ENCODE measurements at places on chromosomes 3 and 15.

DNA sequence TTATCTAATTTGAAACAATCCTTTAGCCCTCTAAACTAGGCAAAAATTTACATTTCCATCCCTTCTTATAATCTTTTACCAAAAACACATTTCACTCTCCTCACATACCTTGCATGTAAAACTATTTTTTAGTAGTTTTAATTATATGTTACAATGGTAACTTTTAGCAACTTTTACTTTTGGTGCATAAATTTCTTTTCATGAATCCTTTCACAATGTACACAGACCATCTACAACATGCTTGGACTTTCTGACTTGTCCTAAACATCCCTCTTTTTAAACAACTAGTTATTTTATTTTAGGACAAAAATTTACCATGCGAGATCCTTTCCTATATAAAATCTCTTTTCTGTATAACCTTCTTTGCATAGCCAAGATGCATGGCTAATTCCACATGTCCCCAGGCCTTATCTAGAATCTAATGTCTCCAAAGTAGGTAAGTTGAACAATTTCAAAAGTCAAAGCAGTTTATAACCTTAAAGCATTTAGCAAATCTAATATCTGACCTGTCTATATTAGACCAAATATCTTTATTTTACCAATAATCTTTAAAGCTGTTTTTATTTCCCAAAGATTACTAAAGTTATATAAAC, 14.4 kb upstream of the ALDH1L1 start:
- DNase-seq = no peak
- H3K4me3 ChIP-seq = no peak overlapping the region
- peaks cover under 1% of the 10 kb centered on the region for H3K27me3 ChIP-seq
- no peaks in the 10 kb centered on the region for H3K36me3 ChIP-seq

GRCh38 chr3:54038391-54038790, 84.0 kb upstream of the CACNA2D3 start:
- H3K4me3 ChIP-seq = no peak overlapping the region
- no peaks in the 10 kb centered on the region for H3K36me3 ChIP-seq
- peaks cover 3% of the 10 kb centered on the region for H3K4me1 ChIP-seq

DNA sequence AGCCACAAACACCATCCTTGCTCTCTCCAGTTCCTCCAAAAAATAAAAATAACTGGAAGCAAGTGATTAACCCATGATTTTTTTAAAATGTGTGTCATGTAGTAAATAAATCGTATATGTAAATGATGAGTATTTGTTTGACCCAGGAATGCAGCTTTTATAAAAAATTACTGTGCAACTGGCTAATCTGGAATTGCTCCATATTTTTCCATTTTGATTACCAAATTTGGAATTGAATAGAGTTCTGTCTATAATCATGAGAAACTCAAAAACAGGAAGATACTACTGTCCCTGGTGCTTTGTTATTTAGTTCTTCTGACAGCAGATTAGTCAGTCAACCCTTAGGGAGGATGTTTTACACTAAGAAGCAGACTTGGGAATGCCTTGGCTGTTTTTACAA, 116.2 kb downstream of the CCNL1 start:
- no peak overlapping the region for H3K27ac ChIP-seq
- no peak overlapping the region for H3K4me3 ChIP-seq
- no peaks in the 10 kb centered on the region for H3K36me3 ChIP-seq
- DNase-seq = no peak
- H3K4me1 ChIP-seq = no peaks in the 10 kb centered on the region
- peaks cover 63% of the 10 kb centered on the region for H3K27me3 ChIP-seq

GRCh38 chr15:93179072-93179471, 90.1 kb upstream of the RGMA start:
- H3K36me3 ChIP-seq = no peaks in the 10 kb centered on the region
- DNase-seq = no peak
- H3K4me1 ChIP-seq = no peaks in the 10 kb centered on the region
- no peak overlapping the region for H3K27ac ChIP-seq

- peaks cover 11% of the 10 kb centered on the region for H3K27me3 ChIP-seq
- no peak overlapping the region for H3K4me3 ChIP-seq
- DNase-seq = no peak
- H3K27ac ChIP-seq = no peak overlapping the region
- H3K36me3 ChIP-seq = no peaks in the 10 kb centered on the region
Observed at GRCh38 chr15:39192979-39193560, 387.8 kb upstream of the THBS1 start.

GRCh38 chr3:123791898-123792297, 92.2 kb downstream of the MYLK start:
- no peaks in the 10 kb centered on the region for H3K4me1 ChIP-seq
- no peaks in the 10 kb centered on the region for H3K36me3 ChIP-seq
- no peak overlapping the region for H3K27ac ChIP-seq
- no peak overlapping the region for H3K4me3 ChIP-seq

GRCh38 chr15:74235962-74236361, at the start of gene CCDC33:
Gene CCDC33, plus strand, starts transcription at chr15:74236326. Its CDS starts 394 bp downstream, at chr15:74236720.
- no peaks in the 10 kb centered on the region for H3K36me3 ChIP-seq
- no peak within 1 kb of the TSS for H3K4me3 ChIP-seq
- H3K27ac ChIP-seq = no peak within 1 kb of the TSS
- DNase-seq = no peak

GRCh38 chr15:49163678-49164077, 6.4 kb upstream of the GALK2 start:
- no peaks in the 10 kb centered on the region for H3K36me3 ChIP-seq
- H3K27ac ChIP-seq = no peak overlapping the region
- no peak for DNase-seq
- H3K27me3 ChIP-seq = no peaks in the 10 kb centered on the region

DNA sequence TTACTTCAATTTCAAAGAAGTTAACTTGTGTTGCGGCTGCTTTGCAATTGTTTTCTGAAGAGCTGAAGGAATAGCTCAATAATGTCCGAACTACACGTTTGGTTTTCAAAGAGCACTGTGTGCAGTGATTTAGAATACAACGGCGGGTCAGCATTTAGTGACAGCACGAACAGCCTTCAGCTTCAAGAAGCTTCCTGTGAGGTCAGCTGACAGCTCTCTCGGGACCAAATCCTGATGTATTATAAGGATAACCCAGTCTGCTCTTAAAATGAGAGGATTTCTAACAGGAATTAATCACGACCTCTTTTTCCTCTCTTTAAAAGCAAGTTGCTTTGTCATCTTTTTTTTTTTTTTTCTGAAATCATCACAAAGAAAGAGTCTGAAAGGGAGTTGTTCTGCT, 97.9 kb upstream of the UNC13C start:
- no peak for DNase-seq
- no peaks in the 10 kb centered on the region for H3K4me1 ChIP-seq
- H3K27me3 ChIP-seq = no peaks in the 10 kb centered on the region
- H3K36me3 ChIP-seq = no peaks in the 10 kb centered on the region

DNA sequence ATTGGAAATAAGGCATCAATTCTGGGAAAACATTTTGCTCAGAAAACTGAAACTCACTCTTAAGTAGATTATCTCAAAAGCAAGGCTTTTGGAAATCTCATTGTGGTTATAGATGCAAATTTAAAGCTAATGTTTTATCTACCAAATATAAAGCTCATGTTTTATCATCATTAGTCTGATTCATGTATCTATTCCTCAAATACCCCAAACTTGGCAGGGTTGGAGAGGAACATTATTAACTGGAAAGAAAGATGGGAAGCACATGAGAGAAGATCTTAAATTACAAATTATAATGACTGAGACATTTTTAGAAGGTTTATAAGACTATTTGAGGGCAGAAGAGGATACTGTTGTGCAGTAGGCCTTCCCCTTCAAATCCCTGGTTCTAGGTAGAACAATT, 137.3 kb upstream of the TGFBR2 start:
- DNase-seq = no peak
- no peak overlapping the region for H3K4me3 ChIP-seq
- H3K36me3 ChIP-seq = peaks cover 5% of the 10 kb centered on the region
- peaks cover 9% of the 10 kb centered on the region for H3K4me1 ChIP-seq

- peaks cover 3% of the 10 kb centered on the region for H3K27me3 ChIP-seq
- peaks cover 4% of the 10 kb centered on the region for H3K4me1 ChIP-seq
- no peak overlapping the region for H3K27ac ChIP-seq
- no peak for DNase-seq
- H3K36me3 ChIP-seq = no peaks in the 10 kb centered on the region
- H3K4me3 ChIP-seq = no peak overlapping the region
Observed at GRCh38 chr15:42046597-42046996, 25.8 kb upstream of the PLA2G4E start.

GRCh38 chr15:57356636-57357035, 19.7 kb upstream of the CGNL1 start:
- no peaks in the 10 kb centered on the region for H3K36me3 ChIP-seq
- peaks cover 2% of the 10 kb centered on the region for H3K27me3 ChIP-seq
- H3K4me1 ChIP-seq = no peaks in the 10 kb centered on the region
- no peak overlapping the region for H3K4me3 ChIP-seq

DNA sequence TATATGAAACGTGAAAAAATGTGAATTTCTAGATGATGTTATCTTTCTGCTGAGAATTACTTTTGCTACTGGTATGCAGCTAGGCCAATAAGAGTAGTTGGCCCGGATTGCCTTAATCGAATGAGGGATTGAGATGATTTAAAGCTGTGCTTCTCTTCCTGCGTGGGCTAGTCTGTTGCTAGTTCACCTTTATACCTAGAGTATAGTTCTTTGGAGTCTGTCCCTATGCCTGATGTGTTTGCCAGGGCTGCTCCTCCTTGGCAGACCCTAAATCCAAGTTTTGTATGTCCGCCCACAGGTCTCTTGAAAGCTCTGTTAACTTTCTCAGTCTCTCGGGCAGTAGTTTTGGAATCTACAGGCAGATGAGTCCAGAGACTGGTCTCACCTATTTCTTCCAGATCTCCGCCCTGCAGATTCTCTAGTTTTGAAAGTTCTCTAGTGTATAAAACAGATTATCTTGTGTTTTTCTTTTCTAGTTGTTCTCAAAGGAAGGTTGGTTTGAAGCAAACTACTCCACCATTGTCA, 64.9 kb downstream of the MEF2A start:
- H3K4me1 ChIP-seq = peaks cover 25% of the 10 kb centered on the region
- H3K27ac ChIP-seq = no peak overlapping the region
- no peak for DNase-seq
- H3K27me3 ChIP-seq = no peaks in the 10 kb centered on the region
- H3K36me3 ChIP-seq = peaks cover 54% of the 10 kb centered on the region

GRCh38 chr3:171038342-171038741, 11.8 kb upstream of the SLC2A2 start:
- peaks cover 59% of the 10 kb centered on the region for H3K27me3 ChIP-seq
- no peak for DNase-seq
- H3K36me3 ChIP-seq = no peaks in the 10 kb centered on the region
- H3K27ac ChIP-seq = no peak overlapping the region

DNA sequence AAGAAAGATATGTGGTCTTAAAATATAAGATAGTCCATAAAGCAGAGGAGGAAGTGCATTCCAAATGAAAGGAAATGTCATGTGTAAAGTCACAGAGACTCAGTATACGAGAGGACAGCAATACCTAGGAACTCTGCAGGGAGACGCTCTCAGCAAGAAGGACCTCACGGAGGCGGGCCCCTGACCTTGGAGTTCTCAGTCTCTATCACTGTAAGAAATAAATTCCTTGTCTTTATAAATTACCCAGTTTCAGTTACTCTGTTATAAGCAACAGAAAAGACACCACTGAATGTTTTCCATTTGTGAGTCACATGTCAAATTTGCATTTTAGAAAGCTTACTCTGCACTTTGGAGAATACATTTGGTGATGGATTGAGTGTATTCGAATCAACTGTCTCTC, 140.6 kb downstream of the GBE1 start:
- no peaks in the 10 kb centered on the region for H3K27me3 ChIP-seq
- no peaks in the 10 kb centered on the region for H3K36me3 ChIP-seq
- DNase-seq = no peak
- no peak overlapping the region for H3K27ac ChIP-seq
- no peaks in the 10 kb centered on the region for H3K4me1 ChIP-seq

- H3K27me3 ChIP-seq = peaks cover 5% of the 10 kb centered on the region
- no peaks in the 10 kb centered on the region for H3K4me1 ChIP-seq
- no peak for DNase-seq
- H3K27ac ChIP-seq = no peak overlapping the region
- H3K36me3 ChIP-seq = no peaks in the 10 kb centered on the region
- no peak overlapping the region for H3K4me3 ChIP-seq
Observed at GRCh38 chr3:43865887-43866528, 175.3 kb downstream of the ABHD5 start.

DNA sequence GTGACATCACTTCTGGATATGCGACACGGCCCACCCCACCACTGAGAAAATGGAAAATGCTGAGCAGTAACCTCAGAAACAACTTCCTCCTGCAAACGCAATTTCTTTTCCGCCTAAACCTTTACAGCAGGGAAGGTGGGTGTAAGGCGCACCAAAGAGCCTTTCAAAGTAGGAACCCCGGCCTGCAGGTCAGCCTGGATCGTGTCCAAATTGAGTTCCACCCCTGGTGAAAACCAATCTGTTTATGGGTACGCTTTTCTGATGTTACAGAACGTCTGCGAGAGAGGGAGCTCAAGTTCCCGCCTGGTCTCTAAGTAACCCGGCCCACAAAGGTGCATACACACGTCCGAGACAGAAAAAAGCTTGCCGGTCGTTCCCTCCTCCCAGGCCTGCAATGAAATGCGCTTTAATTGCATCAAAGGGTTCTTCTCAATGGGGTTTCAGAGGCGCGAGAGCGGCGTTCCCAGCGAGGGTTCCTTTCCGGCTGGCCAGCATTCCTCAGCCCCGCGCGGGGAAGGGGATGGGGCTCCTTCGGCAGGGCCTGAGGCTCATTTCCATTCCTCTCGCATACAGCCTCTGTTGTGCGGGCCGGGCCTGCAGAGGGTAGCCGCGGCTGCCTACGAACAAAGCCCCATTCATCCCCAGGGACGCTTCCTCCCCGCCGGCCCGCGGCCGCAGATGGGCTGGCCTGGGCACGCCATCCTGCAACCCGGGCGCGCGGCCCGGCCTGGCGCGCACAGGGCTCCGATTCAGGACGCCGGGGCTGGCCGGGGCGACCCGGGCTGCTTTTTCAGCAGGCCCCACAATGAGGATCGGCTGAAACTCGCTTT, 138.1 kb downstream of the TMCO5A start:
- H3K27ac ChIP-seq = no peak overlapping the region
- peak overlapping the region; percentile 50 for H3K4me3 ChIP-seq
- peaks cover 83% of the 10 kb centered on the region for H3K27me3 ChIP-seq
- no peaks in the 10 kb centered on the region for H3K36me3 ChIP-seq
- H3K4me1 ChIP-seq = peaks cover 28% of the 10 kb centered on the region
- peak; percentile 11 for DNase-seq

GRCh38 chr15:35753486-35753885, 207.5 kb upstream of the DPH6 start:
- H3K27me3 ChIP-seq = peaks cover 6% of the 10 kb centered on the region
- no peak overlapping the region for H3K27ac ChIP-seq
- no peaks in the 10 kb centered on the region for H3K4me1 ChIP-seq
- H3K4me3 ChIP-seq = no peak overlapping the region

DNA sequence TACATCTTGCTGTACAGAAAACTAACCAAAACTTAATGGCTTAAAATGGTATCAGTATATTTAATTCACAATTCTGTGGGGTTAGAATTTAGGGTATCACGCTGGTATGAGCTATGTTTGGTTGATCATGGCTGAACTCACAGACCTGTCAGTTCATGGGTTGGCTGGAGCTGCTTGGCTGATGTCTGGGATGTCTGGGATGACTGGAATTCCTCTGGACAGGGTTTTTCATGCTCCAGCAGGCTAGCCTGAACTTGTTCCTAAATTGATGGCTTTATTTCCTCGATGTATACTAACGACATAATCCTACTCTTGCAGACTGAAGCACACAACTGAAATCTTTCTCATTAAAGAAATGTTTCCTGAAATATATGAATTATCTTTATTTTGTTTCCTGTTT, 338.9 kb upstream of the GBE1 start:
- H3K36me3 ChIP-seq = no peaks in the 10 kb centered on the region
- DNase-seq = no peak
- no peak overlapping the region for H3K4me3 ChIP-seq
- no peaks in the 10 kb centered on the region for H3K4me1 ChIP-seq

Measured in activated T-helper 2 cell treated with anti-CD3 and anti-CD28 coated beads, Interferon-gamma antibody, Interleukin-2, Interleukin-4, amounts not matched to agents 10 μg/mL and 5 μg/mL and 100 μg/mL, durations not matched to agents 14 hours and 24 hours and 36 hours (primary cell).